Colonic mucosa (tissue), 4 donors: ENCODE measurements at places on chromosomes 3 and 15. TPM values are rescaled to one million over a fixed set of nuclear protein-coding genes. Genes with fewer than 3 reads are reported as not detected.

DNA sequence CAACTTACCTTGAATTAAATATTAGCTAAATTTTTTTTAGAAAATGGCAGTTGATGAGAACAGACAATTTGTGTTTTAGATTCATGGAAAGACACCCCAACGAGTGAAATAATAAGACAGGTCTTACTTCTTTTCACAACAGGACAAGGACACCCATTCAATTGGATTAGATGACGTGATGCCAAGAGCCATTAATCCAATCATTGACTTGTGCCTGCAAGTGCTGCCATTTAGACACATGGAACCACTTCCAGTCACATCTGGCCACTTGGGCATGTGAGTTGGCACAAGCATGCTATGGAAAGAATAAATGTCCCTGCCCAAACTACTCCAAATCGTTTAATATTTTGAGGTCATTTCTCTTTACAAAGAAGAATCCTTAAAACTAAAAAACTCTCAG lies 1308.8 kb downstream of the ROBO2 start:
- no peak overlapping the region for H3K4me3 ChIP-seq
- no peaks in the 10 kb centered on the region for H3K4me1 ChIP-seq
- H3K27ac ChIP-seq = no peak overlapping the region

The CCR2 gene
- total RNA-seq = 1.5 TPM

- H3K36me3 ChIP-seq = no peaks in the 10 kb centered on the region
- no peaks in the 10 kb centered on the region for H3K27me3 ChIP-seq
- H3K4me1 ChIP-seq = no peaks in the 10 kb centered on the region
- no peak overlapping the region for H3K4me3 ChIP-seq
- no peak for DNase-seq
- H3K27ac ChIP-seq = no peak overlapping the region
Measured at GRCh38 chr15:94943888-94944287, 712.5 kb downstream of the MCTP2 start.

- H3K4me1 ChIP-seq = no peaks in the 10 kb centered on the region
- H3K36me3 ChIP-seq = no peaks in the 10 kb centered on the region
Measured at GRCh38 chr3:115790759-115791158, 167.4 kb downstream of the GAP43 start.

The SNX4 gene
- 45.0 TPM for total RNA-seq

DNA sequence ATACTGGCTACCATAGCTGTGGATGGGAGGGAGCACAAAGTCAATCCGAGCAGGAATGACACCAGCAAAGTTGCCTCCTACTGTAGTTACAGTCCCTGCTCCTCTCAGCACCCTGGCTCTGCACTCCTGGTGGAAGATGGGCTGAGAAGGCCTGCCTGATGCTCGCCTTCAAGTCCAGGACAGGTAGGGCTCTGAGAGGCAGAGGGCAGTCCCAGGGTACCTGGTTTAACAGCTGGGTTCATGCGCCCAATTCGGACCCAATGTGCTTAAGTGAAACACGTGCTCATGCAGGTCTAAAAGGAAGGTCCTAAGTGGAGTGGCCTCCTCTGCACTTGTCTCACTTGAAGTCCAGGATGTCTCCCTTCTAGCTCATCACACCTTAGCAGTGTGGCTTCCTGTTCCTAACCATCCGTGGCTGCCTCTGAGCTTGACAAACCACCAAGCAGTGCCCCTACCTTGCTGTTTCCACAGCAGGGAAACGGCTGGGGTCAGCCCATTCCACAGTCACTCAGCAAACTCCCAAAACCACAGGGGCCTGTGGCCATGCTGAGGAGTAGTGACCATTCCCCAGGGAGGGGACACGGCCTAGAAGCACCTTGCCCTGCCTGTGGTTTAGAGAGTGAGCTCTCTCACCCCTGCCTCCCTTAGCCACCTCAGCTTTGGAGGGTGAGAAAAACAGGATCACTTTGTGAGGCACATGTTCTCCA lies 3.9 kb upstream of the MUSTN1 start:
- no peak overlapping the region for H3K4me3 ChIP-seq
- H3K4me1 ChIP-seq = no peaks in the 10 kb centered on the region
- H3K27me3 ChIP-seq = no peaks in the 10 kb centered on the region
- H3K36me3 ChIP-seq = no peaks in the 10 kb centered on the region

GRCh38 chr3:11555211-11555782 lies 88.4 kb downstream of the VGLL4 start:
- H3K27me3 ChIP-seq = no peaks in the 10 kb centered on the region
- H3K4me1 ChIP-seq = no peaks in the 10 kb centered on the region
- H3K36me3 ChIP-seq = no peaks in the 10 kb centered on the region
- H3K27ac ChIP-seq = no peak overlapping the region
- no peak overlapping the region for H3K4me3 ChIP-seq

GRCh38 chr3:117881210-117881609 lies 1153.4 kb downstream of the IGSF11 start:
- no peaks in the 10 kb centered on the region for H3K36me3 ChIP-seq
- no peak for DNase-seq
- no peaks in the 10 kb centered on the region for H3K4me1 ChIP-seq
- H3K27me3 ChIP-seq = no peaks in the 10 kb centered on the region
- H3K27ac ChIP-seq = no peak overlapping the region
- H3K4me3 ChIP-seq = no peak overlapping the region

The USP50 gene
- total RNA-seq = not detected

DNA sequence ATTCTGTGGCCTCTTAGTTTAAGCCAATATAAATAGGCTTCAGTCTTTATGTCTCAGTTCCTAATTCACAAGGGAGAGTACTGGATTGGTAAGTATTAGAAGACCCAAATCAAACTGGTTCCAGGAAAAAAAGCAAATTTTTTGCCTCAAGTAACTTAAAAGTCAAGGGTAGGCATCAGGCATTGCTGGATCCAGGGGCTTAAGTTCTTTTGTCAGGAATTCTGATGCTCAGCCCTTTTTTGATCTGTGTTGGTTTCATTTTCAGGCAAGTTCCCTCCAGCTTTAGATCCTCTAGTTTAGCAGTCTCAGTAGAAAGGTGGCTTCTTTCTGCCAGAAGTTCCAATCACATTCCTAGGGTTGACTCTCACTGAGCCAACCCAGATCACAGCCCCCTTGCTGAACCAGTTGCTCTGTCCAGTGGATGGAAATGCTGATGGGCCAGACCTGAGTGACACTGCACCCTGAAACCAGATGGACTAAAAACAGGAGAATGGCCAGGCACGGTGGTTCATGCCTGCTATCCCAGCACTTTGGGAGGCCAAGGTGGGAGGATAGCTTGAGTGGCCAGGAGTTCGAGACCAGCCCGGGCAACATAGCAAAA lies 253.5 kb downstream of the SHQ1 start:
- no peak overlapping the region for H3K4me3 ChIP-seq
- no peaks in the 10 kb centered on the region for H3K36me3 ChIP-seq
- no peak for DNase-seq
- no peaks in the 10 kb centered on the region for H3K27me3 ChIP-seq
- H3K4me1 ChIP-seq = no peaks in the 10 kb centered on the region

DNA sequence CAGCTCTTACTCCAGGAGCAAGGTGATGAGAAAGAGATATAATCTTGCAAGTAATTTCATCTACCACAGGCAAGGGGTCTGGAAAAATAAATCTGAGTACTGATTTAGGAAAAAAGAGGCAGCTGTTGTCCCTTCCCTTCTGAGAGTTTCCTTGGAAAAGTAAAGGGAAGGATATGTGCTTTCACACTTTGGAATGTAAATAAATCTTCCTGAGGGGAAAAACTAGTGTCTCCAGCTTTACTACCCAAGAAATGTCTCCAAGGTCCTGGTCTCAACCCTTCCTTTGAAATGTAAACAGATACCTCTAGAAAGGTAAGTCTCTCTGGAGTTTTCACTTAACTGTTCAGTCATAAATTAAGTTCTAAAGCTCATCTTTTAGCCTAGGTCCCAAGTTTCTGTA lies 102.6 kb downstream of the DPH6 start:
- H3K4me1 ChIP-seq = no peaks in the 10 kb centered on the region
- H3K4me3 ChIP-seq = no peak overlapping the region
- H3K27me3 ChIP-seq = no peaks in the 10 kb centered on the region
- no peak overlapping the region for H3K27ac ChIP-seq
- no peak for DNase-seq

DNA sequence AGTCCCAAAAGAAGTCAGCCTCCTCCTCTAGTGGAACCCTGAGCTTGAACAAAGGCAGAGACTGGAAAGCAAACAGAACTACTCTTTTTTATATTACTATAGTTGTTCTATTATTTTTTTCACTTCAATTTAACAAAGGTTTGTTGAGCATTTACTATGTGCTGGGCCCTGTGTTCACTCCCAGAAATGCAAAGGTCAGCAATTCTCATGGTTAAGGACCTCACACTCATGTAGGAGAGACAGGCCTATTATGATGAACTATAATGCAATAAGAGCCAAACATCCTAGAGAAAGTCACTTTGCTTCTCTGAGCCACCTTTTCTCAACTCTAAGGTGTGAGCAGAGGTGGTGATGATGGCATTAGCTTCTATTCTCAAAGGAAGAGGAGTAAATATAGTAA lies 82.1 kb upstream of the ARHGEF3 start:
- DNase-seq = no peak
- H3K27me3 ChIP-seq = no peaks in the 10 kb centered on the region
- H3K36me3 ChIP-seq = no peaks in the 10 kb centered on the region

GRCh38 chr15:55588815-55589115 lies 620 bp upstream of the PYGO1 start:
- H3K27ac ChIP-seq = no peak overlapping the region
- H3K36me3 ChIP-seq = no peaks in the 10 kb centered on the region
- no peaks in the 10 kb centered on the region for H3K4me1 ChIP-seq
- peaks cover 15% of the 10 kb centered on the region for H3K27me3 ChIP-seq
